NCI-H2171 treated with DMSO at 0.1 percent for 48 hours (cell line): ENCODE measurements at places on chromosomes 11 and 22.

DNA sequence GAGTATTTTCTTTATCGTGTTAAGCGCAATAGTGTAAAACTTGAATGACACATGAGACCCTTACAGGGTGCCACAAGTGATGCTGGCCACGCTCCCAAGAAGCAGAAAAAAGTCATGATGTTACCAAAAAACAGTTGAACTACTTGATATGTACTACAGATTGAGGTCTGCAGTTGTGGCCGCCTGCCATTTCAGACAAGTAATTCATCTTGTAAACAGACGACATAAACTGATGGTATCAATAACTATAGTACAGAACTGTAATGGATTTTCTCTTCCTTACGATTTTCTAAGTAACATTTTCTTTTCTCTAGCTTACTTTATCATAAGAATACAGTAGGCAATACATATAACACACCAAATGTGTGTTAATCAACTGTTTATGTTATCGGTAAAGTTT, 5.5 kb downstream of the CD59 start:
- DNase-seq: peak; percentile 85

- DNase-seq: no peak
Measured at GRCh38 chr11:102192349-102193066, 82.3 kb downstream of the YAP1 start.

- DNase-seq: no peak
Measured at GRCh38 chr11:111879637-111879960, 258 bp downstream of the CFAP68 start.

DNA sequence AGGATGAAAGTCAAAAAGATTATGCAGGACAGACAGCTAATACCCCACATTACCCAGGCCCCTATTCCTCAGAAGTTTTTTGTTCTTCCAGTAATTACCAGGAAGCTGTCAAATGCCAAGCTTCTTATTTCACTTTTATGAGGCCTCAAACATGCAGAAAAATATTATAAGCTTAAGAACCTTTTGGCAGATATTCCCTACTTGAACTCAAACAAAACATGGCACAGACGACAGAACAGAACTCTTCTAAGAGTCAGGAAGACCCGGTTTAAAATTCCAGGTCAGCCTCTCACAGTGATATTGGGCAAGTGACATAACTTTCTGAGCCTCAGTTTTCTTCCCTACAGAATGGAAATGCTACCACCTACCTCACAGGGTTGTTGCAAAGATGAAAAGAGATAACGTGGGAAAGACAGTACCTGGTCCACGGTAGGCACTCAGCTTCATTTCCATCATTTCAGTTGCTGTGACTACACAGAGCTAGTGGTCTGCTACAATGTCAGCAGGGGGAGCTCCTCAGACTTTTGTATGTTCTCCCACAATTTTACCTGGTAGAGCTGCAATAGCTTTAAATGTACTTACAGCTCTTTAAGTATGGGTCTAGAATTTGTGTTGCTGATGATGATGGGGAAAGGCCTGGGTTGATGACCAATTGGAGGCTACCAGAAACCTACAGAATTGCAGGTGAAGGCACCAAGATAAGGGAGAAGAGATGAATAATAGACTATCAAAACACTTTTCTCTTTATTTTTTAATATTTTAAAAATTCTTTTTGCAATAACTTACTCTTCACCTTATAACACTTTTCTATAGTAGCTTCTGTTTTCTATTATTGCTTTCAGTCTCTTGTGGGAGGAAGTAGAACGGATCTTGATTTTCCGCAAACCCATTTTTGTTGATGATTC, 98.3 kb upstream of the CHRM4 start:
- peak; percentile 41 for DNase-seq
